ENCODE measurements at places on chromosomes 5 and 9.

DNA sequence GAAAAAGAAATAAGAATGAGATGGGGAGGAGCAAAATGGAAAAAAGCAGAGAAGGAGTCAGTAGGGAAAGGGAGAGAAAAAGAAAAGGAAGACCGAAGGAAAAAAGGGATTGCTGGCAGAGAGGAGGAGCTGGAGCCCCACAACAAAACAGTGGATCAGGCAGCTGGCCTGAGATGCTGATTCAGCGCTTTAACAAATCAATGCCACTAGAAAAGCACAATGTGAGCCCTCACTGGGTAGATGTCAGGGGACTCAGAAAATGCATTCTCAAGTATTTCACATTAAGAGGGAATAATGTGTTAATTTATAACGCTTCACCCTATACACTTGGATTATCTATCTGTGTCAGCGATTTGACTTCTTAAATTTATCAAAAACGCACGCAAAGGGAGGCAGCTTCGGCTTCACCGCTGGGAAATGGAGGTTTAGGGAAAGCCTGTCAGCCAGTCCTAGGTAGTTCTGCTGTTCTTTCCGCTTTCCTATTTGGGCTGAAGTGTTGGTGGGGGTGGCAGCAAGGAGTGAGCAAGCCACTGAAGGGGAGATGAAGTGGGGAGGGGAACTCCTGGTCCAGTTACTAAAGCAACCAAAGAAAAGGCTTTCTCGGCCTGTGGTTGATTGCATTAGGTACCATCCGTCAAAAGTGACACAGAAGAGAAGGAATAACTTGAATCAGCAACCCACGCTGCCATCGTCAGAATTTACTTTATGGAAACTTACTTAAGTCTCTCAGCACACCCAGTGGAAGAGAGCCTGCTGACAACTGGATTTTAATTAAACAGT is 161.6 kb downstream of the BNC2 start:
- no peak for DNase-seq

DNA sequence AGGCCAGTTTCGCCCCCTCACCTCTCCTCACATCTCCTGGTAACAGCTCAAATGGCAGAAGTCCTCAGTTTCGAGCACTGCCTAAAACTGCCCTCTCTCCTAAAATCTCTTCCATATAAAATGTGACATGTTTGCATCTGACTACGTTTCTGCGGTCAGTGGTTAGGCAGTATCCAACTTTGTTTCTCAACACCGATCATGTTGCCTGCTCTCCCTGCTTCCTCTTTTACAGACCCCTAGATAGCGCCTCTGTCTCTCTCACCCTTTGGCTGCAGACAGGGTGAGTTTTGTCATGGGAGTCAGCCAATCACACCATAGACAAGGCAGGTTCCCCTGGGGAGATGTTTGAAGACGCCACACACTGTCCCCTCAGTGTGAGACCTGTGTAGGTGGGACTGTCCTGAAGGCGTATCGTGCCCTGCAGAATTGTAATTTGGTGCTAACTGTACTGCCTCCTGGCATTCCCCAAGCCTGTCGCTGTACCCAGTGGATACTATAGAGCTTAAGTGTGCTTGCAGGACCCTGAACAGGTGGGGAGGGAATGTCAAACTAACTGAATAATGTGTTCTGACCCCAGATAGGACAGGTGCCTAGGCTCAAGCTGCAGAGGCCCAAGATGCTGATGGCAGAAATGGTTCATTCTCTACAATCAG is 1.1 kb downstream of the HEXB start:
- DNase-seq = no peak

GRCh38 chr5:5634817-5635216 is 212.3 kb downstream of the ICE1 start:
- no peak for DNase-seq

GRCh38 chr9:27297050-27297449 is at the start of gene EQTN:
TSS of gene EQTN (minus strand) at chr9:27297150. CDS start at chr9:27297055, 95 bp downstream.
- DNase-seq = no peak

DNA sequence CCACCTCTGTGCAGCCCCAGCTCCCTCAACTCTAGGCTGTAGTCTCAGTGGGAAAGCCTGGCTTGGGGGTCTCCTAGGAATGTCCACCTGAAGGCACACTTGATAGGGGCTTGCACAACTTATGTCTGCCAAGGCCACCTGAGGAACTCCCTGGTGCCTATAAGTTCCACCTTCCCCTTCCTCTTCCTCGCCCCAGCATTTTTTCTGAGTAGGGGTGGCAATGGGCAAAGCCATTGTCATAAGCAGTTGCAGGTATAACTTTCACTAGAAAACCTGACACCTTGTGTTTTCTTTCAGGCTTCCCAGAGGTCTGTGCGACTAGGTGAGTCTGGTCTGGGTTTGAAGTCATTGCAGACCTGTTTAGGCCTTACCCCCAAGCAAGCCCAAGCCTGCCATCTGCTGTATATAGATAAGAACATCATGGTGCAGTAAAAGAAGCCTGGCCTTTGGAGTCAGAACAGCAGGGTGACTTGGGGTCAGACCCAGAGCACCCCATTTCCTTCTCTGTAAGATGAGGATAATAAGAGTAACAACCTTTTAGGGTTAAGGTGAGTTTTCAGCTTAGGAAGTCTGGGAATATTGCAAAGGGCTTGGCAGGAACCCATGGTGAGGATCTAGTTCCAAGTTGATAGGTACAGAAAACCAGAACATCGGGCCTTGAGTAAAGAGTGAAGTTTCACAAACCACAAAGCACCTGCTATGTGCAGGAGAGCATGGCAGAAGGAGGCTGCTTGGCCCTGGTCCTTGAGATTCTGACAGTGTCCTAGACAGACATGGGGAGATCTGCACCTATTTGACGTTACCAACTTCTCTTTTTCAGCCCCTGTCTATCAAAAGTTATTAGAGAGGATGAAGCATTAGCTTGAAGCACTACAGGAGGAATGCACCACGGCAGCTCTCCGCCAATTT is 33.8 kb downstream of the TGFBI start:
- DNase-seq = no peak

- no peak for DNase-seq
Observed at GRCh38 chr5:21452449-21452848, 1400.7 kb downstream of the CDH12 start.

- DNase-seq = no peak
Observed at GRCh38 chr5:14598225-14598624, 16.6 kb downstream of the OTULINL start.

DNA sequence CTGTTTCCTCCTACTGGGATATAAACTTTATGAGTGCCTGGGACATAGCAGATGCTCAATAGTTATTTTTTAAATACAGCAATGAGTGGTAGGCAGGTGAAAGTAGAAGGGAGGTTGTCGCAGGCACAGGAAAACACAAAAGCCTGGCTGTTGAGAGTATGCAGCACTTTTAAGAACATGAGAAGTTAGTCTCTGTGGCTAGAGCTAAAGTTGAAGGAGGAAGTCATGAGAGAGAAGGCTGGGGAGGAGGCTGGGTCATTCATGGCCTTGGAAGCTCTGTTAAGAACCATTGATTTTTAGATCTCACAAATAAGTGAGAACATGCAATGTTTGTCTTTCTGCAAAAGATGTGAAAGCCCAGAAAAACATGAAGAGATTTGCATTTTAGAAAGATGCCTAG is 126.7 kb downstream of the PRKACG start:
- no peak for DNase-seq

DNA sequence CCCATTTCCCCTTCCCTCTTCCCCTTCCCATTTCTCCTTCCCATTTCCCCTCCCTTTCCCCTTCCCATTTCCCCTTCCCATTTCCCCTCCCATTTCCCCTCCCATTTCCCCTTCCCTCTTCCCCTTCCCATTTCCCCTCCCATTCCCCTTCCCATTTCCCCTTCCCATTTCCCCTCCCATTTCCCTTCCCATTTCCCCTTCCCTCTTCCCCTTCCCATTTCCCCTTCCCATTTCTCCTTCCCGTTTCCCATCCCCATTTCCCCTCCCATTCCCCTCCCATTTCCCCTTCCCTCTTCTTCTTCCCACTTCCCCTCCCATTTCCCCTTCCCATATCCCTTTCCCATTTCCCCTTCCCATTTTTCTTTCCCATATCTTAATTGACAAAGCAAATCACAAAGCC is 109.0 kb downstream of the OLFM1 start:
- DNase-seq = no peak

- DNase-seq = no peak
Observed at GRCh38 chr5:39616131-39616530, 191.4 kb upstream of the DAB2 start.

DNA sequence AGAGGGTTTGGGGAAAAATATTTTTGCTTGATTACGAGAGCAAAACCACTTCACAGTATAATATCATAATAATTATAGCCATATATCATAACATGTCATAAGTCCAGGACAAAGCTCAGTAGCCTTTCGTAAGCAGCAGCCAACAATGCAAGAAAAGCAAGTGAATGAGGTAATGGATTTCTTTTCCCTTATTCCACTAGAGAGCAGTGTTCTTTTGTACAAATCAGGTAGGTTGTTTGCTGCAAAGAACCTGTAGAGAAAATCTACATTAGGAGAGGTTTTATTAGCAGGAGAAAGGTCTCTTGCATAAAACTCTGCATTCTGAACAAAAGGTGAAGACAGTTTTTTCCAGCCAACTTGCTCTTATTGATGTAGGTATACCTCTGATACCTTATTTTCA is 1033.4 kb downstream of the TLE4 start:
- DNase-seq = peak; percentile 0

- DNase-seq = no peak
Observed at GRCh38 chr9:12141422-12141821, 551.8 kb upstream of the TYRP1 start.

- peak; percentile 84 for DNase-seq
Observed at GRCh38 chr5:154221371-154221896, 30.9 kb downstream of the GALNT10 start.

DNA sequence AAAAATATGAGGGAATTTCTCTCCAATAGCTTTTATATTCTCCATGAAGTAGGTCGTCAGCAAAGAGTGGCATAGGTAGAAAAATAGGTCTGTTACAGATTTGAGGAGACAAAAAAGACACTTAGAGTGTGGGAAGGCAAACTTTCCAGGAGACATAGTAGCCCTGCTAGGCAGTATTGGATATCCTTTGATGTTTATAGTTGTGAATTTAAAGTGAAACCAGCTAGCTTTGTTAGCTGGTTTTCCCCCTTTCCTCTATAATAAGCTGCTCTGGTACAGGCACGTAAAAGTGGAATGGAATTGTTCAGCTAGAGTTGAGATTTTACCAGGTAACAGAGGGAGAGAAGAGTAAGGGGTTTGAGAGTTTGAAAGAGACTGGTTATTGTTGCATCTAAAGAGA is 17.1 kb upstream of the APC start:
- no peak for DNase-seq

DNA sequence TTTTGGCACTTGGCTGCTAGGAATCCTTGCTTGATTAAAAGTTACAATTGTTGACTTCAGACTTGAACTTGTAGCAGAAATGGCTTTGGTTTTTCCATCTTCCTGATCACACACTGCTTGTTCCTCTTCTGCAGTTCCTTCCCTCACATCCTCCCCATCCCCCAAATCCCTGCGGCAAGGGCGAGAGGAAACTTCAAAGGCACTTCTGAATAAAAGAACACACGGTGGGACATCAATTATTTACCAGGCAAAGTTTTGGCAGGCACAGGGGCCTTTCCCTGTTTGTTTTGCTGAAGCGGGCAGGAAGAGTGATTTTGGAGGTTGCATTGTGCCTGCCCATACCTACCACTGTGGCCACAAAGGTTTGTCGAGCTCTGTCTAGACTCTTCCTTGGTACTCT is 260.9 kb downstream of the KIF4B start:
- no peak for DNase-seq

- DNase-seq = no peak
Observed at GRCh38 chr9:106897236-106897635, 34.3 kb downstream of the ZNF462 start.

DNA sequence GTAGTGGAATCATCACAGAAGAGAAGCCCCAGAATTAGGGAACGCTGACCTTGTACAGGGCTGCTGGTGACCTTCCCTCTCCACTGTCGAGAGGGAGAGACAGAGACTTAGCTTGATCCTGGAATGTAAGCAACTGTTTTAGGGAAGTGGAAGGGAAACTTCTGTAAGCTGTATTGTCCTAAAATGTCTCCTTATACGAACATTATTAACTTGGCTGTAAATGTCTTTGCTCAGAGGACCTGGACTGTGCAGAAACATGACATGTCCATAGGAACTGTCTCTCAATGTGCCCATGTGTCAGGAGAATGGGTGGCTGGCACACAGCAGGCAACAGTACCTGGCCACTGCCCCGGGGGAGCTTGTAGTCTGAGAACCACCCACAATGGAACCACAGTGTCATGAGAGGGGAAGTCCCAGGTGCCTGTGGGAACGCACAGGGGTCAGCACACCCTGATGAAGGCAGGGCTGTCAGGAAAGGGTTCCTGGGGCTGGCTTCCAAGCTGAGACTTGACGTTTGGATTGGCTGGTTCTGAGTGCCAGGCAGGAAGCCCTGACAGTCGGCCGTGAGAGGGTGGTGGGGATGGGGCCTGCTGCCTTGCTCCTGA is 34.0 kb downstream of the DAP start:
- DNase-seq = no peak

DNA sequence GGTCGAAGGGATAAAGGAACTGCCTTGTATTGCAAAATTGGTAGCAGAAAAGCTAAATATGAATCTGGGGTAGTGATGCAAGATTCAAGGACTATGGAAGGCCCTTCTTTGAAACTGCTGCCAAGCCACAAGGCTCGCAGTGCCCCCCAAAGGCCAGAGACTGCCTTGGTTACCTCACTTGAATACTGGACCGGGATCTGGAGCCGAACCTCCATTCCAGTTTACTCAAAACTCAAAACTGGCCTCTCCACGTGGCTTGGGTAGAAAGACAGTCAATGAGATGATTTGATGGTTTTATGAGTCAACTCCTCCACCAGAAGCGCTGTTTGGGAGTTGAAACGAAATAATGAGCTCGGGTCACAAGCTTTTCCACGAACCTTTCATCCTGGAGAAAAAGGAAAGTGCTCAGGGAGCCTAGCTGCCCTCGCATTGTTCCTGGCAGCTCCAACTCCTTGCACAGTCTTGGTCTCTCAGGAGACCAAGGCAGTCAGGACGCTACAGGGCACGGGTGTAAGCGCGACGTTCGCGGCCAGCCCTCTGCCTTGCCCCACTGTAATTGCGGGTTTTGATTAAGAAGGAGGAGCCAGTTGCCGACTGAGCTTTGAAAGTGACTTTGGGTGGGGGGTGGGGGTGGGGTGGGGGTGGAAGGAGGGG is 2.8 kb downstream of the ST8SIA4 start:
- DNase-seq = no peak

GRCh38 chr5:126031989-126032716 is 391.1 kb upstream of the GRAMD2B start:
- no peak for DNase-seq

DNA sequence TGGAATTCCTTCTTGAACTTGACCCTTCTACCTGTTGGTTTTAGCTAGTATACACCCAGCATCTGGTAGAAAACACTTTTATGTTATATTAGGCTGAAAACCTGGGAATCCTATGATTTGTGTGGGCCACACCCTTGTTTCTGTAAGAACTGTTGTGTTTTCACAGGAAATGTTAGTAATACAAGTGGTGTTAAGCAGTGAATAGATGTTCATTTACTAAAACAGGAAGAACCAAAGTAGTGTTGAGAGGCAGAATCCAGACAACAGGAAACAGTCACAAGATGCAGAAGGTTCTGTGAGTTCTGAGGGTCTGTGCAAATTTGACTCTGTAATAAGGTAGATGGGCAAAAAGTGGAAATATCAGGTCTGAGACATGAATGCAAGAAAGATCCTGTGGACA is 73.0 kb upstream of the RAI14 start:
- no peak for DNase-seq

GRCh38 chr5:110790673-110791072 is 51.9 kb downstream of the SLC25A46 start:
- DNase-seq = peak; percentile 3
